ENCODE measurements at places on chromosomes 1 and 21.

DNA sequence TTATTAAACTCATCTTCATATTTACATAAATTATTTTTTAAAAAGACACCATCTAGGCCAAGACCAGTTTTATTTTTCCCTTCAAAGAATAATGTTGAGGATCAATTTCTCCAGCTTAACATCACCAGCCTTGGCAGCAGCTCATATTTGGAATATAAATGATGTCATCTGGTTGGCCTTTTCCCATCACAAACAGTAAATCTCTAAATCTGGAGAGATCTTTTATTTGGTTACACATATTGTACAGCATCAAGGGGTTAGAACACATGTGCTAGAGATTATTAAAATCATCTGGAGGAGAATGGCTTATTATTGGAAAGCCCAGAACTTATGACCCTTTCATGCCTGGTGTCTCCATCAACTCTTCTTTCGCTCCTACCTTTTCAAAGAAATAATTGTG lies 508.8 kb downstream of the PLPP3 start:
- DNase-seq = no peak

GRCh38 chr1:247324923-247325322 lies 6.7 kb downstream of the ZNF496 start:
- DNase-seq = no peak

GRCh38 chr21:25507522-25507921 lies 99.8 kb downstream of the MRPL39 start:
- DNase-seq = no peak

- DNase-seq = no peak
Measured at GRCh38 chr21:43318841-43319781, 107.8 kb downstream of the SIK1 start.

GRCh38 chr1:175862408-175862807 lies 119.0 kb upstream of the TNR start:
- DNase-seq = no peak

- no peak for DNase-seq
Measured at GRCh38 chr1:20382711-20383110, 92.0 kb downstream of the VWA5B1 start.

DNA sequence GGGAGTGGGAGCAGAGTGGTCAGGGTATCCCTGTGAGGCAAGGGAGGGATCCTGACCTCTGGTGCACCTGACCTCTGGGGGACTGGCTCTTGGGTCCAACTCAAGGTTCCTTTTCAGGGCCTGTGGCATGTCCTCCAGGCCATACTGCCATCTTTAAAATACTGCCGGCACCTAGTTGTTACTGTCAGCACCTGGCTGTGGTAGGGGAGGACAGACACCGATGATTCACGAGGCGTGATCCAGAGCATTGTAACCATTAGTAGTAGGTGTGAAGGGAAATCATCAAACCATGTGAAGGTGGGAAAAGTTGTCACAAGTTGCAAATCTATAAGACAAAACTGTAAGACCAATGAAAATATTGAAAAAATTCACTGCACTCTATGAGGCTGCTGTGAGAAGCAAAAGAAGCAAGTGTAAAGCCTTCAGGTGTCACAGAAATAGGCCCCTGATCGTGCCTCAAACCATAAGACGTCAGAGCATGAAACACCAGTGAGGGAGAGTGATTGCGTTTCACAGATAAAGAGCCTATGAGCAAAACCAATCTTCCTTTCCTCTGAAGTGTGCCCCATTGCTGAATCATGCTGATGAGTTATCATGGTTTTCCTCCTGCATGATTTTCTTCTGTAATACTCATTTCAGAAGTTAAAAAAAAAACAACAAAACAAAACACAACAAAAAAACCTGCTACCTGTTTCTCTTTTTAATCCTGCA lies 55.3 kb downstream of the CDC7 start:
- DNase-seq = no peak

- no peak for DNase-seq
Measured at GRCh38 chr1:76343356-76343755, 268.8 kb downstream of the ST6GALNAC3 start.

DNA sequence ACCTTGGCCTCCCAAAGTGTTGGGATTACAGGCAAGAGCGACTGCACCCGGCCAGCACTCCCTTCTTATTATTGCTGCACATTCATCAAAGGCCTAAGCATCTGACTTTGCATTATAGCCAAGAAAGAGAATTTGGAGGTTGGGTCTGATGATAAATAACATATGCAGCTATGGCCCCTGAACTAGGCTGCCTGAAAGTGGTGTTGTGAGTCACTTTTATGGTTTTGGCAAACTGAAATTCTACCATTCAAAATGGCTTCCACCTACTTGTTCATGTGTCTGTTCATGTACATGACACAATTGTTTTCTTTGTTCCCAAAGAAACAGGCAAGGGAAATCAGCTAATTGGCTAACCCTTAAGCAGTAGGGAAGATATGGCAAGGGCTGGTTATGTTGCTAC lies 25.0 kb upstream of the UAP1 start:
- no peak for DNase-seq

- DNase-seq = no peak
Measured at GRCh38 chr21:42544544-42544943, 30.9 kb downstream of the SLC37A1 start.

DNA sequence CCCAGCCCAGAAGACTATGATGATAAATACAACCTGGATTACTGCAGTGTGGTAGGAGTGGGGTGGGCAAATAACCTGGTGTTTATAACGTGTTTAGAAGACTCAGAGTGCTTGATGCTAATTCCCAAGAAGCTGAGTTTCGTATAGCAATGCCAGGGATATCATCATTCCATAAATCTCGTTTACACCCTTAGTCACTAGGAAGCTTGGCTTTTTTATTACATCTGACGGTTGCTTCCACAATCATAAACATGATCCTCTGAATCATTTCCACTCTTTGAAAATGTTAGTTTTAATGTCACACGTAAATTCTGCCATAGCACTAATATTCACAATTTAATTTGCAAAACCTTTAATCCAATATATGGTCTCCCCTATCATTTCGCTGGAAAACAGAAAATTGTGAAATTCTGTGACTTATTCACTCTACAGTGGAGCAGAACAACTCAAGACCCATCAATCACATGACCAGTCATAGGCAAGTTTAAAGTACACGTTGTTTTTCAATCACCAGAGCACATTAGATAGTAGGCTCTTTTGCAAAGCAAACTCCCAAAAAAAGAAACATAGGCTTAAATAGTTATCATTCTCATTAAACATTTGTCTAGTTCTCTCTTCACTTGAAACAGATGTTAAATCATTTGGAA lies 321.0 kb downstream of the LTN1 start:
- DNase-seq = no peak

- no peak for DNase-seq
Measured at GRCh38 chr1:25556791-25557476, 13.5 kb downstream of the LDLRAP1 start.

DNA sequence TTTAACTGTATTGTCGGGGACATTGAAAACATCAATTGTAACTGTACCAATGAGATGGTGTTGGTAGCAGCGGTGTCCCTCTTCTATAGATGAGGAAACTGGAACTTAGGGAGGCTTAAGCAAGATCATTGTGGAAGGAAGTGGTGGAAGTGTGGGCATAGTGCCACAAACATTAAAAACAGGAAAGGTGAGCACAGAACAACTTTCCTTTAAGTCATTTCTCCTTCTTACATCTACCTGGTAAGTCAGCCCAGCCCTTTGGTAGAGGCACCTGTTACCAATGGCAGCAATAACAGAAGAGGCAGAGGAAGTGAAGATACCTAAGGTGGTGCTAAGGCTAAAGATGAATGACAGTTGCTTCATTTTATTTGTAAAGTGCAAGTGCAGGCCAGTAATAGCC lies 12.0 kb upstream of the CTSS start:
- no peak for DNase-seq

- DNase-seq = no peak
Measured at GRCh38 chr1:90200646-90201205, 205.8 kb downstream of the ZNF326 start.

DNA sequence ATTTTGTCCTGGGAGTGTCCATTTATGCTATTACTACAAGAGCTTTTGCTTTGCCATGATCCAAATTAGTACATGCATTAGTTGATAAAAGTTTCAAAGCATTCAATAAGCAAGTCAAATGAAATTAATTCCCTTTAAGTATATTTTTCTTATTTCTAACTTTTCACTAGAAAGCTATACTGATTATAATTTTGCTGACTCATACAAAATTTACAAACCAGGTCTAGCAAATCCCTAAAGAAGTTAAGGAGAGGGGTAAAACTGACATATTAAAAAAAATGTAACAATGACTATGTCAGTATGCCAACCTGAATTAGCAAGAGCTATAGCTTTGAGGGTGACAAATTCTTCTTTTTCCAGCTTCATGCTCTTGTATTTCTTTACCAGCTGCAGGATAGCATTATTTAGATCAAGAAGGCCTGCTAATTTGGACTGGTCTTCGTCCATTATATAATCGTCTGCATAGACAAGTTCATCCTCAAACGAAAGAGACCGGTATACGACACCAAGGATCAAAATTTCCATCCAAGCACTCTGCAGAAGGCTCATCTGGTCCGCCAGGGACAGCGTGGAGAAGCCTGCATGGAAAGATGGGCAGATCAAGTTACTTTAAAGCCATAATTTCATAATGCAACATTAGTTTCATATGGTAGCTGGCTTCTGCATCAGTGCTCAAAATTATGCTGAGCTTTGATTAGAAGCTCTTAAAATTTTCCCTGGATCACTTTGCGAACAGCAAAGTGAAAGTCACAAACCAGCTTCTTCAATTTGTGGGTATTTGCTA lies 95.8 kb upstream of the USH2A start:
- DNase-seq = no peak

DNA sequence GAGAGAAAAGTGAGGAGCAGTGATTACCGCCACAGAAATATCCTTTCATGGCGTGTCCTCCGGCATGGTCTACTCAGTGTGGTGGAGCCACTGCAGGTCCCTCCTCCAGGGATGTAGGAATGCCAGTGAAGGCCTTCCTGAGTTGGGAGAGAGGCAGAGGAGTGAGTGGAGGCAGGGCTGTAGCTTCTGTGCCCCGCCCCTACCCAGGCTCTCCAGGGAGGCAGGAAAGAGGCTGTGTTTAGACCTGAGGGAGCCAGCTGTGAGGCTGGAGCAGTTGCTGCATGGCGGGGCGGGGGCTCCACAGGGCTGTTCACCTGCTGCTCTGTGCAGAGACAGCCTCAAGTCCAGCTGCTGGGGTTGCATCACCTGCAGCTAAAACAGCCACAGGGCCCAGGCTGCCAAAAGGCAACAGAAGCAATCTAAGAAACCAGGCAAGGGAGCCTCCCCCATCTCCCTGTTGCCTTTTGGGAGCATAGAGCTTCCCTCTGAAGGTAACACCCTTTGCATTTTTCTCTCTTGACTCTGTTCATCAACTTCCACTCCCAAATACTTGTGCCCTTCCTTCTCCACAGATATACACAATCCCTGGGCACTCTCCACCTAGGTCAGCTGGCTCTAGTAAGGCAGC lies 801 bp upstream of the ANXA9 start:
- DNase-seq = no peak

DNA sequence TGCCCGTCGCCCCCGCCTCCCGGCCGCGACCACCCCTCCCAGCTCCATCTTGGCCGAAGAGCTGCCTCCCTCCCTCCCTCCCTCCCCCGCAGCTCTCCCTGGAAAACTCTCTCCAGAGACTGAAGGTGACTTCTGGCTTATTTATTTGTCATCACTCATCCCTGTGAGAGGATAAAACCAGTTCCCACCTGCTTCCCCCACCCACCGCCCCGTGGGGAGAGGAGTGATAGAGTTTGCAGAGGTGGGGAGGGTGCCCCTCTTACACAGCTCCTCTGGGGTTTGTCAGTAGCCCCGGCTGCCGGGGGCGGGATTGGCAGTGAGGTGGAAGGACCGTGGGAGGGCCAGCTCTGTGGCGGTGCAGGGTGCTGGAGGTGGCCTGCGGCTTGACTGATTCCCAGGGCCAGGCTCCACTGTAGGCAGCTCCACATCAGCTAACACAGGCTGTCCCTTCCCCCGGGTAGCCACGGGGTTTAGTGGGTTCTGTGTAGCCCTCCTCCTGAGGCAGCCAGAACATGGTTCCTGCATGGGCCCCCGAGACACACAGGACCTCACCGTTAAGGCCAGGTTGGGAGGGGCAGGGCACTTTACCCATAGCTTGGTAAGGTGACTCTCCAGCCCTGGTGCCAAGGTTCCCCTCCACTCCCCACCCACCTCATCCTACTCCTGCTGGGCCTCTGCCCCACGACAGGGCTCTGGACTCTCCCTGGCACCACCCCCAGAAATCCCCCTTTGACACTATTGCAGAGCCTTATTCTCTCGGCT lies 62.2 kb downstream of the ELK4 start:
- DNase-seq = no peak

DNA sequence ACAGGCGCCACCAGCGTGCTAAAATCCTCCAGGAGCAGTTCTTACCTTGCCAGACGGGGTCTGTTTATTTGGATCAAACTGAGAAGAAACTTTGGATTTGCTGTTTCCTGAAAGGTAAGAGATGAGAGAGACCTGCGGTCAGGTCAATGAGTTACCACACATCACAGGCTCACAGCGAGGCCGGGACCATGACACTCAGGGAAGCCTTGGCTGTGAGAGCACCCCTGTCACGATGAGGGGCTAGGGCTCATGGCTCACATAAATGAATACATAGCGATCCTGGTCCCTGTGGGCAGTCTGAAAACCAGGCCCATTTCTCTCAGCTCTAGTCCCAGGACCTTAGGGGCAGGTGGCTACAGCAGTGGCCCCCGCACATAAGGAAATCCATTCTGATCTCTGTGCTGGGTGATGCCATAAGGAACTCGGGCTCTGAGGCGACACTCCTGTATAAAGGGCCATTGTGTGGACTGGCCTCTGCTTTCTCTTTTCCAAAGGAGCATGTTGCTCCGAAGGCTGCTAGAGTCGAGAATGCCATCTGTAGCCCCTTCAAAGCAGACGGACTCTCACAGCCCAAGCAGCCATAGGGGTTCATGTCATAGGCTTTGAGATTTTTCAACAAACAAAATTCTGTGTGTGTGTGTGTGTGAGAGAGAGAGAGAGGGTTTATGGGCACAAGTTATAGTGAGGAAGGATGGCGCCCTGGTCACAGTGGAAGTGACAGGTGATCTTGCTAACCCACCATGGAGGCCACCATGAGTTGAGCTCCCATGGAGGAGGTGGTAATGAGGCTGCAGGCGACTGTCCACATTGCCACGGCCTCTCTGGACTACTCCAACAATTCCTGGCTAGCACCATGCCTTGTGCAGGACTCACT lies 9.0 kb upstream of the SRM start:
- DNase-seq = no peak

DNA sequence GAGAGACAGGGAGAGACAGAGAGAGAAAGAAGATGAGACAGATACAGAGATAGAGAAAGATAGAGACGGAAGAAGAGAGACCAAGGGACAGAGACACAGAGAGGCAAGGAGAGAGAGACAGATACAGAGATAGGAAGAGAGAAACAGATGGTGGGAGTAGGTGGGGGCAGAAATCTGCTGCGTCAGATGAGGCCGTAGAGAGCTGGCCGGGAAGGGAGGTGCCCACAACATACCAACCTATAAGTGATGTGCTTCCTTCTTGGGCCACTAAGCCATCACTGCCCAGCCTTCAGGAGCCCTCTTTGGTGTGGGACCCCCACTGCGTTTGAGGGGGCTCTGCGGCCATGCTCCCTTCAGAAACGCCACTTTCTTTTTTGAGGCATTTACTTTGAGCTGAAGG lies 307.6 kb upstream of the VAMP3 start:
- no peak for DNase-seq

Measured in left ventricle myocardium inferior (tissue), 1 donor.